Ascending aorta (tissue), 2 donors: ENCODE measurements at places on chromosomes 1 and 21.

DNA sequence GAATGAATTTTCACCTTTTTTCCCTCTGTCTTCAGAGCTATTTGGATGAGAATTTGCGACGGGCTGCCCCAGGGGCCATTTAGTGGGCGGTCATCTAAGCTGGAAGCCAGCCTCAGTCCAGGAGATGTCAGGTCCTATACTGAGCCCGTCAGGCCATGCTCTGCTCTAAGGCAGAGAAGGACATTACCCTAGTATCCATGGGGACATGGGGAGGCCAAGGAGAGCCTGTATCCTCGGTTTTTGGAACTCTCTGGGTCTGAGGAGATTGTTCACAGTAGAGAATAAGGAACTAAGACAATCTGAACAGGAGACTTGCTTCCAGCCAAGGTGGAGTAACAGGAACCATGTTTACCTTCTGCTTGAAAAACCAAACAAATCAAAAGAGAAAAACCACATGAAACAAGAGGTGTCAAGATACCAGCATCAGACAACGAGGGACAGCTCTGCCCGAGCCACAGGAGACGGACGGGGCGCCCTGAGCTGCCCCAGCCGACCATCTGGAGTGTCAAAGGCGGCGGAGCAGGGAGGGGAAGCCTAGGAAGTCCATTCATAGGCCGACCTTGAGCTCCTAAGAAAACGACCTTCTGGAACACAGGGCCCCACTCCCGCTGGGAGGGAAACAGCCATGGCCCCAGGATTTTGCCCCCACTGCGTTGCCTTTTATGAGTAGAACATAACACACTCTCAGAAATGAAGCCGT lies 20.0 kb upstream of the ADARB1 start:
- DNase-seq: no peak

- DNase-seq: no peak
Observed at GRCh38 chr1:101945884-101946283, 50.8 kb downstream of the OLFM3 start.

DNA sequence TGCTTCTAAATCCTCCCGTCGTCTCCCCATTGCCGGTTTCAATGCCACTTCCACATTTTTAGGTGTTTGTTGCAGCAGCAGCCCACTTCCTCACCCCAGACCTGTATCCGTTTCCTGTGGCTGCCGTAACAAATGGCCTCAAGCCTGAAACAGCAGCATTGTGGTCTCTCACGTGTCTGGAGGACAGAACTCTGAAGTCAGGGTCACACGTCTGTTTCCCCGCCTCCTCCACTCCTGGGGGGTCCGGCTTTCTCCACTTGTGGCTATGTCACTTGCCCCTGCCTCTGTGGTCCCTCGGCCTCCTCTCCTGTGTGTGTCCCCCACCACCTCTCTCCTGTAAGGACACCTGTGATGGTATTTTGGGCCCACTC lies 21.8 kb downstream of the TRPM2 start:
- peak; percentile 75 for DNase-seq

DNA sequence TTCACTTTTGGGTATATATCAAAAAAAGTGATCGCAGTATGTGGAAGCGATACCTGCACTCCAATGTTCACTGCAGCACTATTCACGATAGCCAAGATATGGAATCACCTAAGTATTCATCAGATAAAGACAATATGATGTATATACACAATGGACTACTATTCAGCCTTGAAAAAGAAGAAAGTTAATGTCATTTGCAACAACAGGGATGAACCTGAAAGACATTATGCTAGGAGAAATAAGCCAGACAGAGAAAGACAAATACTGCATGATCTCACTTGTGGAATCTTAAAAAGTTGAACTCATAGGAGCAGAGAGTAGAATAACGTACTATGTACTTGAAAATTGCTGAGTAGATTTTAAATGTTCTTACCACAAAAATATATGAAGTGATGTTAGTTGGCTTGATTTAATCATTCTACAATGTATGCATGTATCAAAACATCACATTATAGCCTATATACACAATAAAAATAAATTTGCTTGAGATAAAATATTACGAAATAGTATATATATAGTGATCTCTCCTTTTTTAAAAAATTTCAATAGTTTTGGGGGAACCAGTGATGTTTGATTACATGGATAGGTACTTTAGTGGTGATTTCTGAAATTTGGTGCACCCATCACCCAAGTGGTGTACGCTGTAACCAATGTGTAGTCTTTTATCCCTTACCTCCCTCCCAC lies 56.0 kb downstream of the DTL start:
- DNase-seq: no peak

DNA sequence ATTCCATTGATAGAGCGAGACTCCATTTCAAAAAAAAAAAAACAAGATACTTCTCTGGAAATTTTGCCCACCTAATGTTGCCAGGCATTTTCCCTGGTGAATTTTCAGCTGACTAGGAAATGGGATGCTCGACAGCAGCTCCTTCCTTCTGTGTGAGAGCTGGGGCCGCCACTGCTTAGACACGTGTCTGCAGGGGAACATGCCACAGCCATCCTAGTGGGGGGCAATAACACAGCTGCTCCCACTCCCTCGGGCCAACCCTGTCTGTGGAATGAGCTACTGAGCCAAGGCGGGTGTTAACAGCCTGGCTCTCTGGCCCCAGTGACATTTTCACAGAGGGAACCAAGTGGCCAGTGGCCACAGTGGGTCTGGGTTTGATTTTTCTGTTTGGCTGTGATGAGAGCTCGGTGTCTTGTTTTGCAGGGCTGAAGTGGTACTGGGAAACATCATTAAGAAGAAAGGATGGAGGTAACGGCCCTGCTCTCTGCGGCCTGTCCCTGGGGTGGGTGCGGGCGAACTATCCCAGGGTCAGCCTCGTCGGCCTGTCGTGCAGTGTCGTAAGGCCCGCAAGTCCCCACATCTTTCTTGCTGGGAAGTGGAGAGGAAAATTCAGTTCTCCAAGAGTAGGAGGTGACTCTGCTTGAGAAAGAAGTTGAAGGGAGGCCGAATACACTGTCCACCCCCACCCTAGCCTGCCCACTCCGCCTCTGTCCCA lies 39.2 kb downstream of the KCNAB2 start:
- no peak for DNase-seq

DNA sequence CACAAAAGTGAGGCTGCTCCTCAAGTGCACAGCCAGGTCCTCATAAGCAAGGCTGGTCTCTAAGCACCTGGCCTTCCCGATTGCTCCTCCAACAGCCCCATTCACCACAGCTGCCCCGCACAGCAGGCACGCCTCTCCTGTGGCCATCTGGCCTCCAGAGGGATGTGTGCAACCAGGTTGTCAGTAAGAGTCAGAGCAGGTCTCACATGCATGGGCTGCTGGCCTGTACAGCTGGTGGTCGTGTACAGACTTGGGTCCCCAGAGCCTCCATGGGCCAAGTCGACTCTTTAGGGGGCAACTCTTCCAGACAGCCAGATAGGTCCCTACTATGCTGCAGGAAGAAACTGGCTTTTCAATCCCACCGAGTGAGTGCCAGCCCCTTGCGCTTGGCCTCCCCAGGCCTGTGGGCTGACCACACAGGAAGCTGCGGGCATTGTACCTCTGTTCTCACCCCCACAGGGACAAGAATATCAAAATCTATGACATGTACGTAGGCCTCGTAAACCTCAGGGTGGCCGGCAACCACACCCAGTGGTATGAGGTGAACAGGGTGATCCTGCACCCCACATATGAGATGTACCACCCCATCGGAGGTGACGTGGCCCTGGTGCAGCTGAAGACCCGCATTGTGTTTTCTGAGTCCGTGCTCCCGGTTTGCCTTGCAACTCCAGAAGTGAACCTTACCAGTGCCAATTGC lies 1.4 kb downstream of the PRSS38 start:
- DNase-seq: no peak

DNA sequence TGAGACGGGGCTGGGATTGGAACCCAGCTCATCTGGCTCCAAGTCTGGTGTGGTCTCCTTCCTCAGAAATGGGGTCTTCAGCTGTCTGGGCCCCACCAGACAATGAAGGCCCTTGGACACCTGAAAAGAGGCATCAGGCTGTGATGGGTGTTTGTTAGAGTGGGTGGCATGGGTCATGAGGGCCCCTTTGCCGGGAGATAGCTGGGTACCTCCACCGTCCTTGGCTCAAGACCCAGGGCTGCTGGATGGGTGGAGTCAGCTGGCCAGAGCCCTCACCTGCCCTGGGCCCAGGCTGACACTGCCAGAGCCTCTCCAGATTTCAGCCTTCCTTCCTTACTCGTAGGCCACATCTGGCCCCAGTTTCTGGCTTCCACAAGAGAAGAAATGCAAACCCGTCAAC lies 13.4 kb upstream of the TTC22 start:
- DNase-seq: no peak

DNA sequence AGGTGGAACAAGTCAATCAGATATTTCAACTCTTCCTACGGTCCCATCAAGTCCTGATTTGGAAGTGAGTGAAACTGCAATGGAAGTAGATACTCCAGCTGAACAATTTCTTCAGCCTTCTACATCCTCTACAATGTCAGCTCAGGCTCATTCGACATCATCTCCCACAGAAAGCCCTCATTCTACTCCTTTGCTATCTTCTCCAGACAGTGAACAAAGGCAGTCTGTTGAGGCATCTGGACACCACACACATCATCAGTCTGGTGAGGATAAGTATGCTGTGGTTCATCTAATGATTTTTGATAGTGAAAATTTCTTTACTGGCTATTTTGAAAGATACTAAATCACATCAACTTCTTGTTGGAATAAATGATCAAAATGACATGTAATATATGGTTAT lies 67.7 kb upstream of the MPC2 start:
- no peak for DNase-seq

DNA sequence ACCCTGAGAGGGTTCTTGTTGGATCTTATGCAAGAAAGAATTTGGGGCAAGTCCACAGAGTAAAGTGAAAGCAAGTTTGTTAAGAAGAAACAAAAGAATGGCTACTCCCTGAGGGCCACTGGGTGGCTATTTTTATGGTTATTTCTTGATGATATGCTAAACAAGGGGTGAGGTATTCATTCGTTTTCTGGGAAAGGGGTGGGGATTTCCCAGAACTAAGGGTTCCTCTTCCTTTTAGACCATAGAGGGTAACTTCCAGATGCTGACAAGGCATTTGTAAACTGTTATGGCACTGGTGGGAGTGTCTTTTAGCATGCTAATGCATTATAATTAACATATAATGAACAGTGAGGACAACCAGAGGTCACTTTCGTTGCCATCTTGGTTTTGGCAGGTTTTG lies 18.2 kb upstream of the IFI6 start:
- no peak for DNase-seq

DNA sequence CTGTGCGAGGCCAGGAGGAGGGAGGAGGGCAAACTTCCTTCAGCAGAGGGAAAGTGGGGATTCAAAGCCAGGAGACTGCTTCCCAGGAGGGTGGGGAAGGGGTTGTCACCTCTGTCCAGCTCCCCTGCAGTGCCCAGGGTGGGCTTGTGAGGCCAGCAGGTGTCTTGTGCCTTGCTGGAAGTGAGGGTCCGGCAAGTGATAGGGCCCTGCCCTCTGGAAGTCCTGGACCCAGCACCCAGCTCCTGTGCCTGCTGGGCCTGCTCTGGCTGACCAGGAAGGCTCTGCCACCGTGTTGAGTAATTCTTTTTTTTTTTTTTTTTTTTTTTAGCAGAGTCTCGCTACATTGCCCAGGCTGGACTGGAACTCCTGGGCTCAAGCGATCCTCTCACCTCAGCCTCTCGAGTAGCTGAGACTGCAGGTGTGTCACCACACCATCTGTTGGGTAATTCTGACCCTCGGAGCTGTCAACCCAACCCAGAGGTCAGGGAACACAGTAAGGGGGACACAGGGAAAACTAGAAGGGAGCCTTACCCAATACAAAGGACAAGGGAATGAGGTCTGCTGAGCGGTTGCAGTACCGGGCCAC lies 1.0 kb downstream of the BEST4 start:
- no peak for DNase-seq

DNA sequence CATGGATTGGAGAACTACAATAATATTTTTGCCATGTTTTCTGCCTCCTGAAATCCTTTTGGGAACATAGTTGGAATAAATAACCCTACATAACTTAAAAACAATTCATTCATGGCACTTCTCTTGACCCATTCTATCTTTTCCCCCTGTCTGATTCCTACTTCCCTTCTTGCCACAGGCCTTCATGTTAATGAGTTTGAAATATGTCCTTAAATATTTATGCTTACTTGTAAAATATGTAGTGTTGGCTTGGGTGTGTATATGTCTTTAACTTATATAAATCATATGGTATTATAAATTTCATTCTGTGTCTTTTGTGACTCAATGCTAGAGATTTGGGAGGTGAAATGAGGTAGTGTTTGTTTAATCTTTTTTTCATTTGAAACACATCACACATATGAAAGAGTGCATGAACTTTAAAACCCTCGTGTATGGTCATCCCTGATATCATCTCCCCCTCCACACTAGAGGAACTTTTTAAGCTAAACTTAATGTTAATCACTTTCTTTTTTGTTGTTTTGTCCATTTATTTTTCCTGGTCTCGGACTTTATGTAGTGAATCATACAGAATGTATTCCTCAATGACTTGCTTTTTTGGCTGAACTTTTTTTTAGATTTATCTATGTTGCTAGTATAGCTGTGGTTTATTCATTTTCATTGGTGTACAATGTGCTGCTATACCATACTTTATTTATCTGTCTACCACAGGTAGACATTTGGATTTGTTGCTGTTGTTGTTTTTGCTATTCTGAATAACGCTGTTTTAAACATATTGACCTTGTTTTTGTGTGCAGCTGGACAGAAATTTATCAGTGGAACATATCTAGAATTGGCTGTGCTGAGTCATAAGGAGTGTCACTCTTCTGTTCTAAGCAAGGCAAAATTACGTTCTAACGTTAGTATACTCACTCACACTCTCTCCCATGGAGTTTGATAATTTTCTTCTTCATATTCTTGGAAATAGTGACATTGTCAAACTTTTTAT lies 441.6 kb downstream of the PLPP3 start:
- DNase-seq: no peak

- no peak for DNase-seq
Observed at GRCh38 chr1:112144733-112145426, 155.4 kb upstream of the KCND3 start.

DNA sequence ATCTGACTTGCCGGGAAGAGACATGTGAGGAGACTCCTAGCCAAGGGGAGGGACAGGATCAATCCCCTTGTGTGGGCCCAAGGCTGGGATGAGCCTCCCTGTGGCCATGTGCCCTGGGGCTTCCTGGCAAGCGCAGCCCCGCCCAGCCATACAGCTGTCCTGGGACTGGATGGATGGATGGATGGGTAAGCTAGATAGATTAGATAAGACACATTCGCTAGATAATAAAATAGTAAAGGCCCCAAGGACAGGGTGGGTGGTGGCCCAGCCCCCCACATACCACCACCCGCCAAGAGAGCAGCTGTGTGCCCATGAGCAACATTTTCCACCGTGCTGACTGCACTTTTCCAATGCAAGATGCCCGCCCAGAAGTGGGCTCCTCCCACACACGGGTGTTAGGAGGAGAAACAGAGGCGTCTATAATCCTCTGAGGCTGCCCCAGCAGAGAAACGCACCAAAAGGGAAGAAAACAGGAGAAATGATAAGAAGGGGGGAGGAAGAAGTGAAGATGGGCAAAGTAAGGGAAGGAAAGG lies 25.1 kb downstream of the ZBTB17 start:
- peak; percentile 67 for DNase-seq

DNA sequence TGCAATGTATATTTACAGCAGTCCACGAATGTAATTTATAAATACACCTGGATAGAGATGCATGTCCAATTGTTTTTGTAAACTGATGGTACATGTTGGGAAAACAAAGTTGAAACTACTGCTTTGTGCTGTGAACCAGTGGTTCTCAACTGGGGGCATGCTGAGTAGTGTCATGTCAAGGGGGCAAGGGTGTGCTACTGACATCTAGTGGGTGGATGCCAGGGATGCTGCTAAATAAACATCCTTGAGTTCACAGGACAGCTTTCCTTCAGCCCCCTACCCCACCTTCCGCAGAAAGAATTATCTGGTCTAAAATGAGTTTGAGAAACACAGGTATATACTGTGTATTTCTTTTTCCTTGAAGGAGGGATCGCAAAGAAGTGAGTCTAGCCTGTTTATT lies 95.9 kb downstream of the RASAL2 start:
- no peak for DNase-seq
